ENCODE measurements at places on chromosomes 11 and 22.

DNA sequence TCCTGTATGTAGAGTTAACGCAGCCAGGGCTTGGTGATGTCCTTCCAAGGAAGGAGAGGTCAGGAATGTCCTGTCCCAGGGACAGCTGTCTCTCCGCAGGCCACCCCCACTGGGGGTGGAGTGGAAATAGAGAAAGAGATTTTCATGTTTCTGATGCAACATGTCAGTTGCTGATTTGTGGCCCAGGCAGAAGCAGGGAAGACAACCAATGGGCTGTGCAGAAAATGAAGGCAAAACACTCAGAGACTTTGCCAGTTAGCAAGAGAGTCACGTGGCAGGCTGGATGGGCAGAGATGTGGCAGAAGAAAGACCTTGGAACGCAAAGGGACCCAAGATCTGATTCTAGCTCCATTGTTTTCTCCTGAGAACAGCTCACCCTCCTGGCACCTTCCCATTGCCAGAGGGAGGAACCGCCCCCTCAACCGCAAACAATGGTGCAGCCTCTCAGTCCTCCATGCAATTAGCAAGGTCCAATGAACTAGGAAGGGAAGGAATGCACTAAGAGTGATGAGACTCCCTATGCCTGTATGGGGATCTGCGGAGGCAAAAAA lies 71.0 kb downstream of the SYN3 start:
- no peaks in the 10 kb centered on the region for H3K27me3 ChIP-seq
- H3K27ac ChIP-seq = no peak overlapping the region
- no peaks in the 10 kb centered on the region for H3K4me1 ChIP-seq
- no peak for DNase-seq
- no peak overlapping the region for H3K4me3 ChIP-seq

DNA sequence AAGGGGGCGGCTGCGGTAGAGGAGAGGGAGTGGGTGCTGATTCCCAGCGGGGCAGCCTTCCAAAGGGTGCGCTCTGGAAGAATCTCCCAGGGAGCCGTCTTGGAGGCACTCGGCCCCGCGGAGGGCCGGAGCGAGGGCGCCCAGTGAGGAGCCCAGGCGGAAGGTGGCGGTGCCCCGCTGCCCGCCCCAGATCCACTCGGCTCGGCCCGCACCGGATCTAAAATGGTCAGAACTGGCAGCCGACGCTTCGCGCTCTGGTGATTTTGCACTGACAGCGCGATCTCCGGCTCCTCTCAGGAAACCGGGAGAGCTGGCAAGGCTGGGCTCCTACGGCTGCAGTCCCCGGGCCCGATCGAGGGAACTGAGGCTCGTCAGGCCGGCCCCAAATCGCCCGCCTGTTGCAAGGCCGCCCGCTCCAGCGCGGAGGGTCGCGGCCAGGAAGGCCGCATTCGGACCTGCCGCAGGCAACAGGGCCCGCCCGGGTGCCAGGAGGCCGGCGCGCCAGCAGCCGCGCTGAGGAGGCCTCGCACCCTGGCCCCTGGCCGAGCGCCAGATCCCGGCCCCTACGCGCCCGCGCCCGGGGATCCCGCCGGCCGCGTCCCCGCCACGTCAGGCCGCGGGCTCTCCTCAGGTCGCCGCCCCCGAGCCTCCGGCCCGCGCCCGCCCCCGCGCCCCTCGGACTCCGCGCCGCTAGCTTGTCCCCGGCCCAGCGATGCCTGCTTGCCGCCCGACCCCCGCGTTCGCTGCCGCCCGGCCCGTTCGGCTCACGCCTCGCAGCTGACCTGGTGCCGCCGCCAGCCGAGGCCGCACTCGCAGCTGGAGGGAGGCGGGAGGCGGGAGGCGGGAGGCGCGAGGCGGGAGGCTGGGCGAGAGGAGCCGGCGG lies at the start of gene KLHL22:
KLHL22 (minus strand) TSS at position 818 of the 883 bp plus-strand sequence. CDS start 6,584 bp downstream, outside the sequence.
- no peaks in the 10 kb centered on the region for H3K27me3 ChIP-seq
- peak within 1 kb of the TSS; percentile 85 for H3K4me3 ChIP-seq
- H3K36me3 ChIP-seq = peaks cover 2% of the 10 kb centered on the region
- H3K4me1 ChIP-seq = peaks cover 29% of the 10 kb centered on the region
- peak; percentile 58 for DNase-seq
- peak within 1 kb of the TSS; percentile 75 for H3K27ac ChIP-seq

DNA sequence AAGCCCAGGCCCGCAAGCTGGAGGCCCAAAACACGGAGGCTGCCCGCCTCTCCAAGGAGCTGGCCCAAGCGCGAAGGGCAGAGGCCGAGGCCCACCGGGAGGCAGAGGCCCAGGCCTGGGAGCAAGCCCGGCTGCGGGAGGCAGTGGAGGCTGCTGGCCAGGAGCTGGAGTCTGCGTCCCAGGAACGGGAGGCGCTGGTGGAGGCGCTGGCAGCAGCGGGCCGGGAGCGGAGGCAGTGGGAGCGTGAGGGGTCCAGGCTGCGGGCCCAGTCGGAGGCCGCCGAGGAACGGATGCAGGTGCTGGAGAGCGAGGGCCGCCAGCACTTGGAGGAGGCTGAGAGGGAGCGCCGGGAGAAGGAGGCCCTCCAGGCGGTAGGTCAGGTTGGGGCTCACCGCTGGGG lies 4.8 kb downstream of the CCDC88B start:
- no peak overlapping the region for H3K27ac ChIP-seq
- H3K36me3 ChIP-seq = peaks cover 18% of the 10 kb centered on the region
- H3K4me1 ChIP-seq = peaks cover 26% of the 10 kb centered on the region

DNA sequence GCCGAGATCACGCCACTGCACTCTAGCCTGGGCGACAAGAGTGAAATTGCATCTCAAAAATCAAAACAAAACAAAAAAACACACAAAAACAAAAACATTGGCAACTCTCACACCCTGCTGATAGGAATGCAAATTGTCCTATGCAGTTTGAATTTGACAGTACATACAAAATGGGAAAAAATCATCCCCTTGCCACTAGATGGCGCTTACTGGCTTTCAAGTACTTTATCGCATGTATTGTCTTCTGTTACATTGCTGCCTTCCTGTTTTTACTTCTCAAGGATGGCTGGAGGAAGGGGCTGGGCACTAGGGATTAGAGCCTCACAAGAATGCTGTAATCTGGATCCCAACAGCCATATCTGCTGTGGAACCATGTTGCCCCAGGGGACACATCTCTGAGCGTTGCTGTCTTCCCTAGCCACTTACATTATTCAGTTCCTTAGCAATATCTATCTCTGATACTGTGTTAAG lies 59.4 kb upstream of the A4GALT start:
- peak; percentile 60 for DNase-seq
- H3K27ac ChIP-seq = no peak overlapping the region
- H3K36me3 ChIP-seq = no peaks in the 10 kb centered on the region
- no peak overlapping the region for H3K4me3 ChIP-seq

DNA sequence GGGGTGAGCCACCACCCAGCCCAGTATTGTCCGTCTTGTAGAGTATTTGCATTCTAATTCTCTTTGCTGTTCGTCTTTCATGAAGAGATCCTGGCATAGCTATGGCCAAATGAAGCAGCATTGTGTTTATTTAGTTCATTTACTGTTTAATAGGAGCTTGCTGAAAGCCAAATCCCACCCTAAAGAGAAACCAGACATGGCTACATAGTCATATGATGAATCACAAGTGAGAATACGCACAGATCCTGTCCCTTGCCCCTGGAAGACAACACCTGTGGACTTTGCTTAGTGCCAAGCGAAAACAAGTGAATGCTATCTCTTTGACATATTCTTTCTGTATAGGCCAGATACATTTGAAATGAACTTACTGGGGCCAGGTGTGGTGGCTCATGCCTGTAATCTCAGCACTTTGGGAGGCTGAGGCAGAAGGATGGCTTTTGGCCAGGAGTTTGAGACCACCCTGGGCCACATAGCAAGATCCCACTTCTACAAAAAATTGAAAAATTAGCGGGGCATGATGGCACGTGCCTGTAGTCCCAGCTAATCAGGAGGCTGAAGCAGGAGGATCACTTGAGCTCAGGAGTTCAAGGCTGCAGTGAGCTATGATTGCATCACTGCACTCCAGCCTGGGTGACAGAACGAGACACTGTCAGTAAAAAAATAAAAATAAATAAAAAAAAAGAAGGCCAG lies 5.1 kb upstream of the ARFGAP3 start:
- no peak overlapping the region for H3K4me3 ChIP-seq
- DNase-seq = no peak
- no peak overlapping the region for H3K27ac ChIP-seq
- H3K4me1 ChIP-seq = peaks cover 10% of the 10 kb centered on the region
- peaks cover 15% of the 10 kb centered on the region for H3K36me3 ChIP-seq
- H3K27me3 ChIP-seq = no peaks in the 10 kb centered on the region

DNA sequence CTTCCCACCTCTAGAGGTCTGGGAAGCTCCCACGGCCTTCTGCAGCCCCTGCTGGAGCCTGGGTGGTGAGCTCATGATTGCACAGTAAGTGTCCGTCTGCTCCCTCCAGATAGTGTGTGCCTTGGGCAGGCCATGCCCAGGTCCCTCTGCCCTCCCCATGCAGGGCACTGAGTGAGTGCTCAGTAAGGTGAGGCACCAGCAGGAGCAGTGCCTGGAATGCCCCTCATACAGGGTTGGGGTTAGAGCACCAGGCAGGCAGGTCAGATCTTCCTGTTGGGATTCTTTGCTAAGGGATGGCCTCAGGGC lies 50.3 kb downstream of the NAT10 start:
- no peak overlapping the region for H3K27ac ChIP-seq
- H3K4me1 ChIP-seq = peaks cover 29% of the 10 kb centered on the region
- H3K4me3 ChIP-seq = no peak overlapping the region
- H3K27me3 ChIP-seq = no peaks in the 10 kb centered on the region

DNA sequence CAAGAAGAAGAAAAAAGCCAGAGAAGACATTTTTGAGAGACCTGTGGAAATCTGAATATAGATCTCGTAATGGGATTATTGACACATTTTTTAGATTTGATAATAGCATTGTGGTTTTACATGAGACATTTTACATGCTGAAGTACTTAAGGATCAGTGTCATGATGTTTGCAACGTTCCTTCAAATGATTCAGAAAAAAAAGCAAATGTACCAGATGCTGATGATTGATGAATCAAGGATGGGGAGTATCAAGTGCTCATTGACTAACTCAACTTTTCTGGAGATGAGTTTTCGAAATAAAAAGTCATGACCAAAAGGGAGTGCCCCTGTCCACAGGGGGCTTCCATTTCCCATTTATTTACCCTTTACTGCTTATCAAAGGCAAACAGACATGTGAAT lies 207.0 kb upstream of the SORL1-AS1 start:
- peaks cover 10% of the 10 kb centered on the region for H3K4me1 ChIP-seq
- no peaks in the 10 kb centered on the region for H3K36me3 ChIP-seq
- no peak for DNase-seq
- no peak overlapping the region for H3K4me3 ChIP-seq

DNA sequence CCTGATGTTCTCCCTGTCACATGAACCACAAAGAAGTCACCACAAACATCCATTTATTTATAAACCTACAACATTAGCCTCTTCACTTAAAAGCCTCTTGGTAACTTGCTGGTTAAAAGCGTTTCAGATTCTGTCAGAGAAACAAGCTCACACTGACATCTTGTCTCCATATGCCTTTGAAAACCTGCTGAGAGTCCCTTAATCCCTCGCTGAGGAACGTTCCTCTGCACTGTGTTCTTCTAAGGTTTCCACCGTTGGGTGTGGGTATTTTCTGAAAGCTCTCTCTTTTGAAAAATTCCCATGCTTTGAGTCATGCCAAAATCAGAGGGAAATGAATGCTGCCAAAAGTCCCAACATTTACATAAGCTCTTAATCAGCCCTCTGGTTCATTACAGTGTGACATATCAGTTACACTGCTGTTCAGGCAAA lies 149.8 kb downstream of the CCDC34 start:
- H3K4me3 ChIP-seq = no peak overlapping the region
- H3K27ac ChIP-seq = no peak overlapping the region
- peaks cover 3% of the 10 kb centered on the region for H3K27me3 ChIP-seq
- H3K4me1 ChIP-seq = no peaks in the 10 kb centered on the region

GRCh38 chr11:62144641-62145255 lies 20.9 kb downstream of the INCENP start:
- peak; percentile 27 for DNase-seq
- no peaks in the 10 kb centered on the region for H3K27me3 ChIP-seq
- peaks cover 43% of the 10 kb centered on the region for H3K36me3 ChIP-seq
- H3K4me1 ChIP-seq = no peaks in the 10 kb centered on the region

DNA sequence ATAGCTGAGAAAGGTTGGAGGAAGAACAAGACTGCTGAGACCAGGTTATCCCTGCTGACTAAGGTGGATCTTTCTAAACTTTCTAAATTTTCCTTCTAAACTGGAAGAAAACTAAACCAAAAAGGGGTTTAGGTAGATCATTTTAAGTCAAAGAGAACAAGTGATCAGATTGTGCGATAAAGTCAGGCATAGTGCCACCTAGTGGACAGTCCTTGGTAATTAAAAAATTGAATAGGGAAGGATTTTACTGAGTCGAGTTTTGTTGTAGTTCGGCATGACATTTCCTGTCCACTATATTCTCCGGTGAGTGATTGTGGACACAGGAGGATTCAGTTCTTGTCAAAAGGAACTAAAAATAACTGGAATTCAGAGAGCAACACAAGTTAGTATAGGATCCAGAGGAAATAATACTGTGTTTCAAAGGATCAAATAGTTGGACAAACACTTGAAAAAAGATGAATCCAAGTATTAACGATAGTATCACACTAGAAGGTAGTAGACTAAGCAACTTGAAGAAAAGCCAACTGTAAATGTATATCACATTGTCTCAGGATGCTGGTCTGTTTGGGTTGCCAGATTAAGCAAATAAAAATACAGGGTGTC lies 1236.4 kb downstream of the FAM181B start:
- DNase-seq = no peak
- H3K27me3 ChIP-seq = no peaks in the 10 kb centered on the region
- H3K27ac ChIP-seq = no peak overlapping the region
- no peaks in the 10 kb centered on the region for H3K4me1 ChIP-seq
- no peaks in the 10 kb centered on the region for H3K36me3 ChIP-seq

GRCh38 chr22:37639070-37639760 lies at the start of gene SH3BP1:
Gene SH3BP1 (plus strand): TSS chr22:37639669. CDS start chr22:37639788, 119 bp downstream.
- H3K4me3 ChIP-seq = peak within 1 kb of the TSS; percentile 90
- peak within 1 kb of the TSS; percentile 91 for H3K27ac ChIP-seq
- H3K27me3 ChIP-seq = no peaks in the 10 kb centered on the region
